Nasal cavity respiratory epithelium epithelial cell of viscerocranial mucosa (primary cell): ENCODE measurements at places on chromosomes 2 and 18. TPM values are rescaled to one million over a fixed set of nuclear protein-coding genes. Genes with fewer than 3 reads are reported as not detected.

Gene MAP3K19
- not detected in 2 replicates for total RNA-seq

Gene TLX2
- total RNA-seq, result not detected in 2 replicates

Gene IDH1
- 306 and 350 TPM in 2 replicates for total RNA-seq

Gene MYCN
- total RNA-seq, result not detected in 2 replicates

Gene TMEM178A
- 0.28 and 0.34 TPM in 2 replicates for total RNA-seq

Gene PROM2
- 14.0 and 101 TPM in 2 replicates for total RNA-seq

Gene DES
- not detected in 2 replicates for total RNA-seq

Gene FTCDNL1
- total RNA-seq, result 2.3 and 2.7 TPM in 2 replicates

Gene PSMA8
- not detected in 2 replicates for total RNA-seq

Gene ZDBF2
- total RNA-seq, result 9.9 and 12.7 TPM in 2 replicates

Gene GAL3ST2
- total RNA-seq, result 0.36 TPM in 1 of 2 replicates, not detected in the other

Gene CCDC85A
- 0.07 TPM in 1 of 2 replicates, not detected in the other for total RNA-seq

Gene SEPTIN2
- 150 and 288 TPM in 2 replicates for total RNA-seq

Gene ZC3H6
- 7.5 and 8.3 TPM in 2 replicates for total RNA-seq

Gene COL4A3
- 0.07 TPM in 1 of 2 replicates, not detected in the other for total RNA-seq

Gene SRD5A2
- total RNA-seq, result under 0.01 and 0.07 TPM in 2 replicates

Gene DNAH7
- total RNA-seq, result under 0.01 and 0.14 TPM in 2 replicates

Gene IL36G
- total RNA-seq, result 1.7 and 2.6 TPM in 2 replicates

Gene SS18
- total RNA-seq, result 113 and 161 TPM in 2 replicates

Gene MYO3B
- total RNA-seq, result 0.34 and 1.8 TPM in 2 replicates

Gene TPO
- 0.07 TPM in 1 of 2 replicates, not detected in the other for total RNA-seq

Gene MLPH
- 1.4 and 12.1 TPM in 2 replicates for total RNA-seq

Gene M1AP
- total RNA-seq, result 2.1 and 2.8 TPM in 2 replicates

Gene RTP5
- not detected in 2 replicates for total RNA-seq

Gene ANKAR
- 2.4 and 4.6 TPM in 2 replicates for total RNA-seq

Gene CD207
- not detected in 2 replicates for total RNA-seq

Gene BUB1
- 0.71 and 1.4 TPM in 2 replicates for total RNA-seq

Gene LINC00305
- total RNA-seq, result not detected in 2 replicates
